ENCODE measurements at places on chromosomes 13 and 19.

GRCh38 chr19:43425567-43426392 lies 11.1 kb downstream of the TEX101 start:
- peak; percentile 28 for DNase-seq

GRCh38 chr19:925526-926322 lies at the start of gene ARID3A:
TSS of gene ARID3A (plus strand) at chr19:926035. CDS start at chr19:929529, 3,494 bp downstream.
- DNase-seq = peak; percentile 84

DNA sequence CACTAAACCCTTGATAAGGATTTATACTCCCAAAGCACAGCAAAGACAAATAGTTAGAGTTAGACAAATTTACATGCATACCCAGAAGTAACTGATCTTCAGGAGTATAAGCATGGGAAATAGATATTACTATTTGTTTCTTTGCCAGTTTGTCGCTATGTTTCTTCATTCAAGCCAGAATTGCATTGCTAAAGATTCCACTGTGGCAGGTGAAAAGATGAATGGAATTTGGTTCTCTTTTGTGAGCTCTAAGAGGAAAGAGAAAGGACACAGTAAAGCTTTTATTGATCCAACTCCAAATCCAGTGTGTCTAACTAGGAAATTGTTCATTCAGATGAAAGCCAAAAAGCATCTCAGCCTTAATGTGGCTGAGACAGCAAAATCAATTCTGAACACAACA lies 292.3 kb upstream of the SPRY2 start:
- no peak for DNase-seq

GRCh38 chr19:29837448-29837981 lies 25.7 kb downstream of the CCNE1 start:
- DNase-seq = no peak

GRCh38 chr13:75872980-75873379 lies 236.8 kb downstream of the LMO7 start:
- no peak for DNase-seq

- DNase-seq = no peak
Measured at GRCh38 chr19:14056069-14056666, 5.7 kb downstream of the PALM3 start.

- peak; percentile 6 for DNase-seq
Measured at GRCh38 chr19:13619203-13619632, 112.9 kb upstream of the CACNA1A start.

GRCh38 chr13:28420704-28421103 lies 74.2 kb downstream of the FLT1 start:
- no peak for DNase-seq

DNA sequence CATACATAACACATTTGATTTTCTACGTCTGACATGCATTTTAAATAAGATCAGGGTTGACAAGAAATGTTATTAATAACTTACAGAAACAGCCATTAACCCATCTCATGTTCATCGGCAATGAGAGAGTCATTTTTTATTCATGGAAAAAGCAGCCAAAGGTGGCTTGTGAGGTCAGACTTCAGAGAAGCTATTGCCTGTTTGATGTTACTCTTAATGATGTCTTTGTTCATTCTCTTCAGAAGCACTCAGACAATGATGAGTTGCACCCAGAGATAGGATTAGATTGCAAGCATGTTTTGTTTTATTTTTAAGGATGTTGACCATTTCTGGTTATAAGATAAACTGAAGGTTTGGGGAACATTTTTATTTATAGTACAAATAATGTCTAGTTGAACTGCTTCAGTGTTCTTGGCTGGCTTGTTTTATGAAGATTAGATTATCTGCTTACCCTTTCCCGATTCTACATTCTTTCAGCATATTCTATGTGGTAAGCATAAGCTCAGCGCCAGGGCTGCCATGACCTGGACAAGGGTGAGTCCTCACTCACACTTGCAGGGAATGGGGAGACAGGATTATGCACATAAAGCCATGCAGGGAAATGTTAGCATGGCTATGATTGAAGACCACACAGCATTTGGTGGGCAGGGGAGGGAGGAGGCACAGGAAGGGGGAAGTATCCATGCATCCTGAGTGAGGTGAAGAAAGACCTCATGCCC lies 288.1 kb downstream of the MTUS2 start:
- DNase-seq = no peak

- no peak for DNase-seq
Measured at GRCh38 chr19:51431124-51431523, 13.7 kb upstream of the SIGLEC10 start.

GRCh38 chr19:48999481-49000325 lies 6.0 kb downstream of the RUVBL2 start:
- peak; percentile 77 for DNase-seq

GRCh38 chr13:113411216-113412023 lies 41.9 kb downstream of the ADPRHL1 start:
- peak; percentile 96 for DNase-seq

- no peak for DNase-seq
Measured at GRCh38 chr19:47760632-47760999, 15.3 kb downstream of the NOP53 start.

GRCh38 chr19:6532244-6532999 lies 1.6 kb downstream of the TNFSF9 start:
- no peak for DNase-seq

DNA sequence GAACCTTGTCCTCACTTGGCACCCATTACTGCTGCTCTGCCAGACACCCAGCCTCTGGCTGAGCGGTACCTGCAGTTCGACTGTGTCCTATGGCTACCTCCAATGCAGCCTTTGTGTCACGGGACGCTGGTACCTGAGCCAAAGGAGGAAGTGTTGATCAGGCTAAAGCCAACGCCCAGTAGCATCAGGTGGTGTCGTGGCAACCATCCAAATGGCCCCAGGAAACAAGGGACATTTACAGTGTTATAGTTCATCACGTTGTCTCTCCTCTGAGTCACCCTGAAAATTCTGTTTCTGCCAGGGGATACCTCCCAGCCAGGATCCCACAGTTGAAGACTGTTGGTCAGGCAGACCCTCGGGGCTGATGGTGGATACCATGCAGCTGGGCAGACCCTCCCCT lies 10.1 kb downstream of the RHPN2 start:
- DNase-seq = no peak
